ENCODE measurements at places on chromosomes 1 and 21.

DNA sequence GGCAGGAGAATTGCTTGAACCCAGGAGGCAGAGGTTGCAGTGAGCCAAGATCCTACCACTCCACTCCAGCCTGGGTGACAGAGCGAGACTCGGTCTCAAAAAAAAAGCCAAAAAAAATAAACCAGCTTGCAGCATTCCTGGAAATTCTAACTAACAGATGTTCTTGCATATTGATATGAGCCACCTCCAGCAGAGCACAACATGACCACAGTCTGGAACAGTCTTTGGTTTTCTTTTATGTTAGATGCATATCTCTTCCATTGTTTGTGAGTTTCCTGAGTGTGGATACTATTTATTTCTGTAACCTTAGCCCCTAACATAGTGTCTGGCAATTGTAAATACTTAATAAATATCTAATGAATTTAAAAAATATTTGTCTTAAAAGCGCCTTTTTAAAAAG, 23.9 kb downstream of the IFNAR1 start:
- DNase-seq: no peak

DNA sequence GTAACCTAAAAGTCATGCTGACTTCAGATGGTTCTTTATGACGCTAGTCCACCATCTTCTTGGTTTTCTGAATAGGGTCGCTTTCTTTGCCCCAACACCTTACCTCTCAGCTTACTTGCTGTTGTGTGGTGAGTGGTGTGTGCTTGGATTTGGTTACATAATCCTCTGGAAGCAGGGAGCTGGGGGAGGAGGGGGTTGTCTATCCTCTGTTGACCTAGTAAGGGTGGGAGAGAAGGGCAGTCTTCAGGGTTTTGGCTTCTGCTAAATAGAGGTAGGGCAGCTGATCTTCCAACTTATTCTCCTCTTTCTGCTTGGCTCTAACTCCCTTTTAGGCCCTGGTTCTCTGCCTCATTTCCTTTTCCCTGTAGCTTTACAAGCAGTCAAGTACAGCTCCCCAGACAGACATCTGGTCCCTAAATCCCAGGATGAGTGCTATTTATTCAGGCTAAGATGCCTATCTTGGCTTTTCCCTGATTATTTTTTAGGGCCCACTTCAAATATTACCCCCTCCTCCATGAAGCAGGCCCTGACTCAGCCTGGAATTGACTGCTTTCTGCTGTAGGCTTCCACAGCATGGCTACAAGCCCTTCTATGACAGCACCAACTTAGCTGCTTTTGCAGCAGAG, 6.4 kb upstream of the REN start:
- DNase-seq: no peak

DNA sequence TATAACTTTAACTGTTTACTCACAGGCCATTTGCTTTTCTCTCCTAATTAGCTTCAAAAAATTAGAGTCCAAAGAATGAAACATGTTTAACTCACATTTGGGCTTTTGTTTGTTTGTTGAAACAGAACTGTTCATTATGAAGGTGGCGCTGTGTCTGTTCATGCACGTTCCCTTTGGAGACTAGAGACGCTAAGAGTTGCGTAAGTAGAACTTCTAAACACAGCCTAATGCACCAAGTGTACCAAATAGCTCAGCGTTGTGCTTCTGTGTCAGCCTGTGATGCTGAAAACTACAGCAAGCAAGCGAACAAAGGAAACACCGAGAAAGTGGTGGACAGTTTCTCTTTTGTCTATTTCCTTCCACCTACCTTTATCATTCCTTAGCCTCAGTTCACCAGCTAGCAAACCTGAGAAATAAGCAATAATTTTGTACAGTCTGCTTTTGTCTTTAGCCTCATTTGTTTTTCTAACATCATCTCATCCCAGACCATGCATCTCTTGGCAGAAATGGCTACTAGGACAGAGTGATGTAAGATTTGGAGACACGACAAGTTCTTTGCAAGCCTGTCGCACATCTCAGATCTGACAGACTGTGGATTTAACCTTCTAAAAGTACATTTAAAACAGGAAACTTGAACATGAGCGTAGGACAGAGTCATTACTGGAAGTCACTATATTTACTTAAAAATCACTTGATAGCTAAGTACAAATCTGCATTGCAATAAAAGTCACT, 375.1 kb downstream of the RYR2 start:
- DNase-seq: no peak

- DNase-seq: no peak
Measured at GRCh38 chr1:64235181-64235580, 31.8 kb downstream of the UBE2U start.

- no peak for DNase-seq
Measured at GRCh38 chr1:170806961-170807360, 128.4 kb upstream of the MROH9 start.

- no peak for DNase-seq
Measured at GRCh38 chr1:2589431-2590232, 3.1 kb downstream of the PRXL2B start.

- DNase-seq: no peak
Measured at GRCh38 chr21:25396135-25396711, 211.1 kb downstream of the MRPL39 start.
